NCI-H1694 treated with DMSO at 0.1 percent for 48 hours (cell line): ENCODE measurements at places on chromosomes 12 and 14.
A peak's percentile ranks its signal among the peaks of the same experiment; 100 is the strongest.

- no peak for DNase-seq
Measured at GRCh38 chr12:6909421-6910145, 4.8 kb upstream of the ENO2 start.

- DNase-seq, result no peak
Measured at GRCh38 chr12:26704684-26705460, 128.1 kb downstream of the ITPR2 start.

- no peak for DNase-seq
Measured at GRCh38 chr12:110282956-110283817, 2.1 kb downstream of the ATP2A2 start.

DNA sequence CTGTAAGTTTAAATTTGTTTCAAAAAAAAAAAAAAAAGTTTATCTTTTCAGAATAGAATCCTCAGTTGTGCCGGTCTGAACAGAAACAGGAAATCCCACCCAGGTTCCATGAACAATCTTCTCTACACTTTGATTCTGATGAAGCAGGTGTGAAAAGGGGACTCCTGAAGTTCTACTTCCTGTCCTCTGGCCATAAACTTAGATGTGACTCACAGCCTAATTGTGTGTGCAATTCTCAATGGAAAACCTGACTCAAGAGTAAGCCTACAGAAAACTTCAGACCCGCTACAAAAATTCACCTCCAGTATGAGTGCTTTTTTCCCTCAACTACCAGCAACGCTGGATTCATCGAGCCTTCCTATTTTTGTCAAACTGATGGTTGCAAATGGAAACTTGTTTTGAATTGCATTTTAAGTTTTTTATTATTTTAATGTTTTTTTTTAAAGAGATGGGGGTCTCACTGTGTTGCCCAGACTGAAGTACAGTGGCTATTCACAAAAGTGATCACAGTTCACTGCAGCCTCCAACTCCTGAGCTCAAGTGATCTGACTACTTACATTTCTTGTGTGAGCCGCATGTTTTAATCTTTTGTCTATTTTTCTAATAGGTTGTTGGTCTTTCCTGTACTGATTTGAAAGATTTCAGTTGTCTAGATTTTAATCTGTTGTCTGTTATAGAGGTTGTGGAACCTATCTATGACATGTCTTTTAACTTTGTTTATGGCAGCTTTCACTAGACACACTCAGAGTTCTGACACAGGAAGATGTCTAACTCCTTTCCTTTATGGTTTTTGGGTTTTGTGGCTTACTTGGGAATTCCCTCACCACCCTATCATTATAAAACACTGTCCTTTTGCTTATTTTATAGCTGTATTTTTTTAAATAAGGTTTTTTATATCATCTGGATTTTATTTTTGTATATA is 37.6 kb downstream of the ATG14 start:
- no peak for DNase-seq

DNA sequence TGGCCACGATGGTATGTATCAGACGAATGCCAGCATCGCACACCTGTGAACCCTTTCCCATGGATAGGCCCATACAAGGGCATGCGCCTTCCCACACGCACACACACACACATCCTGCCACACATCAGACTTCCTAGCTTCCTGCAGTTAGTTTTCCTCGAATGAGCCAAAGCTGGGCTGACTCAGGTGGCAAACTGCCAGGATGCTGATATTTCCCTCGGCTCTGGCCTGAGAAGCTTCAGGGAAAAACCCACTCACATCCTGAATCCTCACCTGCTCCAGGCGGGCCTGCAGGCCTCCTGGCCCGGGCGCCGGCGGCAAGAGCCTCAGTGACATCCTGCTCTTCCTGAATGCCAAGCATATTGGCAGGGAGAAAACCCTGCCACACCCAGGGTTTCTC is 22.4 kb downstream of the CALM1 start:
- DNase-seq, result no peak

GRCh38 chr14:92783813-92784431 is 10.2 kb upstream of the GOLGA5 start:
- peak; percentile 96 for DNase-seq

DNA sequence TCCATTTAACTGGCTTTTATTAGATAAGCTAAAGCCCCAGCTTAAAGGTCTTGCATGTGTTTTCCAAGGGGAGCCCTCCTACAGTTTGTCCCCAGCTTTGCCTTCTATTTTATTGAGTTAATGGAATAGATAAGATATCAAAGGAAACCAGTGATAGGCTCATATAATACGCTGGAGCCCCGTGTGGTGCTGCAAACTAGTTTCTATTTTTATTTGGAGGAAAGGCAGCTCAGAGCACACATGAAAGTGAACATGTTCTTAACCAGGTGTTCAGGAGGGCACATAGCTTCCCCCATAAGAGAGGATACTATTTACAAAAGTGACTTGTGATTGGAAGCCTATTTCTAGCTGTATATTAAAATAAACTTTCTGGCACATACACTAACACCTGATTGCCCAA is 251.7 kb downstream of the PDZRN4 start:
- DNase-seq, result no peak

DNA sequence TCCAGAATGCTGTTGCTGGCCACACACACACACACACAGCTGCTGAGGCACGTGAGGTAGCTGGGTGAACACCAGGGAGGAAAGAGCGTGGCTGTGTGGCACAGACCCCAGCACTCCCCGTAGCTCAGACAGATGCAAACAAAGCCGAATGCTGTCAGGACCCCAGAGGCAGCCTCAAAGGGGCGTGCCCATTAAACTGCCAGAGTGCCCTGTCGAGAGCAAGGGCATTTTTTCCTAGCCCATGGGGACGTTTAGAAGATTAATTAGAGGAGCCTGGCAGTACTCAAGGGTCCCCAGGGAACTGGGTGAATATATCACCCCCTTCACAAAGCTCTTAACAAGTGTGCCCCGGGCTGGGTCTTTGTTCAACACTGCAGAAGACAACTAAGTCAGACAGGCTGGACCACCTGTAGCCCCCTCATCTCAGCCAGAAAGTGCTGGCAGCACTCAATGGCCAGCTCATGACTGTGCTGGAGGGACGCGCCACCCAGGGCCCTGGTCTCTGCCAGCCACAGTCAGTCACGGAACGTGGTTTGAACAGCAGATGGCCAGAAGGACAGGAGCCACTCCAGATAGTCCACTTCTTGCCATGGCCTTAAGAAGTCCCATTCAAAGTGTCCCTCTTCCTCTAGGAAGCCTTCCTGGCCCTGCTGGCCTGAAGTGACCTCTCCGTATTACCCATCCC is 37.5 kb downstream of the TTC7B start:
- DNase-seq, result no peak

- DNase-seq, result peak; percentile 99
Measured at GRCh38 chr14:102540315-102541028, 30.9 kb upstream of the ANKRD9 start.

- no peak for DNase-seq
Measured at GRCh38 chr12:22573181-22573580, 28.8 kb upstream of the C2CD5 start.

- DNase-seq, result no peak
Measured at GRCh38 chr14:66939409-66939808, 249.8 kb upstream of the GARIN2 start.

- no peak for DNase-seq
Measured at GRCh38 chr12:7884689-7885088, 12.0 kb upstream of the SLC2A14 start.

GRCh38 chr12:124938108-124938507 is 23.7 kb upstream of the UBC start:
- DNase-seq, result no peak

DNA sequence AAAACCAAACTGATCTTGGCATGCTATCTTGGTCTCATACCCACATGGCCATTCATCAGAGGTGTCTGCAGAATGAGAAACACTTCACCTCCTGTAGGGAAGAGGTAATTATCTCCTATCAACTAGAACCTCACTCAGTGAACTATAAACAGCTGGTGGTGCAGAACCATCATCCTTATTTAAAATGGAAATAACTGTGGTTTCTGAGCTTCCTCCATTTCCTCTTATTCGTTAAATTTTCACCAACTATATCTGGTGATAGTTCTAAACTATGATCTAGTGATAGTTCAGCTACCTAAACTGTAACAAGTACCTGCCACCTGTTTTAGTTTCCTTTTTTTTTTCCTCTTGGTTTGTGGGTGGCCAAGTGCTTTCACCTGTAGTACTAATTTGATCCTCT is 218.5 kb downstream of the FUT8 start:
- DNase-seq, result no peak
